ENCODE measurements at places on chromosomes 7 and 10.
A peak's percentile ranks its signal among the peaks of the same experiment; 100 is the strongest.

GRCh38 chr10:121459279-121459621 lies 139.0 kb downstream of the FGFR2 start:
- no peak for DNase-seq

GRCh38 chr7:73560109-73560835 lies 2.8 kb upstream of the BCL7B start:
- peak; percentile 18 for DNase-seq

DNA sequence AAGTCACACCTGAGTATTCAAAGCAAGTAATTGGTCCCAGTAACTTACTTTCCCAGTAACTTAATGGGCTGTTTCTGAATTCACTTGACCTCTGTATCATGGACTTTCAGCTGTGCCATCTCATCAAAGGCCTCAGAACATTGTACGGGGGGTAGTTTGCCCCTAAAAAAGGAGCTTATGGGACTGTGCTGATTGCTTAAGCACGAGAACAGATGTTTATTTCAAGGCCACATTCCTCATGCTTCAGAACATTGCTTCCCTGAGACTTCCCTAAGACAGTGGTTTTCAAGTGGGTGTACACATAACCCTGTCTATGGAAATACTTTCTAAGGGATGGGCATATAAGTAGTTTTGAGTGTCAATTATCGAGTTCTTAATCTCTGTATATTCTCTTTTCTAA lies 26.8 kb downstream of the CALCR start:
- DNase-seq: no peak

- no peak for DNase-seq
These were observed 149.4 kb downstream of the CHCHD3 start for GRCh38 chr7:132932296-132933071.

GRCh38 chr10:101031796-101032636 lies 982 bp downstream of the SFXN3 start:
- DNase-seq: no peak

GRCh38 chr7:110283056-110283455 lies 807.9 kb upstream of the LRRN3 start:
- DNase-seq: no peak

GRCh38 chr7:105028004-105028403 lies 14.0 kb downstream of the KMT2E start:
- DNase-seq: no peak

DNA sequence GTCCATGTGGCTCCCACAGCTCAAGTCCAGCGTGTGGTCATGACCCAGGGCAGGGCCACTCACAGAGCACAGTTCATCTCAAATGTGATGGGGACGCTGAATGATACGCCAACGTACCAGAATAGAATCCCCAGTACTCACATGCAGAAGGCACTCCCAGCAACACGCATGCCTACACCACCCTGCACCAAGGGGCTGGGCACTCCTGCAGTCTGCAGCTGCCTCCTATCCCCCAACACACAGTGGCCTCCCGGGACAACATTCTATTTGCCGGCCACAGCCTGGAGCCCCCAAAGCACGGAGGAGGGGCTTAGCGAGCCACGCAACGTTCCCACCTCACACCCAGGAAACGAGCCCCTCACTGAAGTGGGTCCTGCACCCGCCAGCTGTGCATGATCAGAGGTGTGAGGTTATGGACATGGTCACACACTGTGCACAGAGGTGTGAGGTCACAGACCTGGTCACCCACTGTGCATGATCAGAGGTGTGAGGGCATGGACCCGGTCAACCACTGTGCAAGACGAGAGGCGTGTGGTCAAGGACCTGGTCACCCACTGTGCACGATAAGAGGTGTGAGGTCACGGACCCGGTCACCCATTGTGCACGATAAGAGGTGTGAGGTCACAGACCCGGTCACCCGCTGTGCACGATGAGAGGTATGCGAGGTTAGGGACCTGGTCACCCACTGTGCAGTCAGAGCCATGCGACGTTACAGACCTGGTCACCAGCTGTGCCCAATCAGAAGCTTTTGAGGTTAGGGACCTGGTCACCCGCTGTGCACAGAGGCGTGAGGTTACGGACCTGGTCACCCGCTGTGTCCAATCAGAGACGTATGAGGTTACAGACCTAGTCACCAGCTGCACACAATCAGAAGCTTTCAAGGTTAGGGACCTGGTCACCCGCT lies 182.8 kb downstream of the DIP2C start:
- no peak for DNase-seq

- DNase-seq: no peak
These were observed 506.2 kb upstream of the ZWINT start for GRCh38 chr10:56867236-56867635.

- no peak for DNase-seq
These were observed 213.0 kb downstream of the ABCA13 start for GRCh38 chr7:48384180-48384752.

GRCh38 chr10:22852712-22853353 lies 75.0 kb upstream of the ARMC3 start:
- no peak for DNase-seq

DNA sequence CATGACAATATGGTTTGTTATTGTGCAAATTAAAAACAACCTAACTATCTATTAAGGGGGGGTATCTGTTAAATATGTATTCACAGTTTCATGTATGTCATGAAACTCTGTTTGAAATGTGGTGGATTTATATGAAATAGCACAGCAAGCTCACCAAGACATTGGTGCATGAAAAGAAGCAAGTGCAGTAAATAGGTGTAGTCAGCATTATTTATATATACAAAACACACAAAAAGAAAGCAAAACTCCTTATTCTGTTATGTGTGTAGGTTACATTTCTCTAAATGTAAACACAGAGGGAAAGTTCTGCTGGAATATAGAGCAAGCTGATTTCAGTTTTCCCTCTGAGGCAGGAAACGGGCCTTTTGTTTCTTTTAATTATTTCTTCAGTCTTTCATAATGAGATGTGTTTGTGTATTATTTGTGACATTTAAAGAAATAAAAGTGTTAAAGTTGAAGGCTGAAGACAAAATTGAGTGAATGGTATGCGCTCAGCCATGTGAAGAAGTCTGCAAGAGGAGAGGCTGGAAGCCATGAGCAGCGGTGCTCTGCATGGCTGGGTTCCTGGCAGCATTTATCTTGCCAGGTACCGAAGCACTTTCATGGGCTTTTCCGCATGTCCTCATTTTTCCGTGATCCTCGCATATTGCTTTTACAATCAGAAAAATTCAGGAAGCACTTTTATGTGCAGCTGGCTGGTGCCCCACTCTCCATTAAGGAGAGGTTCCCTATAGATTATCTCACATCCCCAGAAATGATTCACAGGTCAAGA lies 38.5 kb downstream of the GRID1 start:
- DNase-seq: no peak

DNA sequence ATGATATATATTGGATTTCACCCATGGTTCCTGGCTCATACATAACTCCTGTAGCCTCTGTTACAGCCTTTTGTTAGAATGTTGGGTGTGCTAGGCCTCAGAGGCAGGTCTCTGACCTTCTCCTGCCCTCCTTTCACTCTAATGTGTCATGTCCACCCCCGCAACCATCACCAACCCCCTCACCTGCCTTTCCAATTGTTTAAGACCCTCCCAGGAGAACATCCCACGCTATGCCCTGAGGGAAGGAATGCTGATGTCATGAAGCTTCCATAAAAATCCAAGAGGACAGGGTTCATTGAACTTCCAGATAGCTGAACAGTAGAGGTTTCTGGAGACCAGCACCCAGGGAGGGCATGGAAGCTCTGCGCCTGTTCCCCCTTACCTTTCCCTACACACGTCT lies 30.8 kb upstream of the C10orf67 start:
- DNase-seq: no peak

DNA sequence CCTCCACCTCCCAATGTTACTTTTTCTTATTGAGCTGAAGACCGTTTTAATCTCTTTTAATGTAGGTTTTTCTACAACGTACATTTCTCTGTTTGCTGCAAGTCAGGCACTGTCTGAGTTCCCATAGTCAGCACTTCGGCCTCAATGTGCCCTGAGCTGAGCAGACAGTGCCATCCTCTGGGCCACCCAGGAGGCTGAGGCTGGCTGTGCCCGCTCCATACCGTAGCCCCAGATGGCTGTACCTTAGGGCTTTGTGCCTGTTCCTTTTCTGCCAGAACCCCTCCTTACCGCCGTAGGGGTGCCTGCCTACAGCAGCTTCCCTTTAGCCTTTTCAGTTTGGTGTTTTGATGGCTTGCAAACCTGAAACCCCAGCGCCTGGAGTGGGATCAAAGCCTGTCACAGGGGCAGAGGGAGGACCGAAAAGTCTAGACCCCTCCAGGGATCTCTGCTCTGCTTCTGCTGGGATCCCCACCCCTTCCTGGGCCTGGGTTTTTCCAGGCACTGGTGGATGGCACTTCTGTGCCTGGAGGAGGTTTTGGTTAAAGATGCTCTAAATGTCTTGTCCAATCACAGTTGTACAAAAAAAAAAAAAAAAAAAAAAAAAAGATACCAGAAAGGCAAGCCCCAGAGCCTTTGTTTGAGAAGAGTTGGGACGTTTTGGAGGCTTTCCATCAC lies 9.0 kb downstream of the AGAP3 start:
- DNase-seq: no peak

- no peak for DNase-seq
These were observed 54.2 kb downstream of the ELFN1 start for GRCh38 chr7:1724118-1724910.

GRCh38 chr7:29130096-29130495 lies 16.2 kb downstream of the CPVL start:
- no peak for DNase-seq

- DNase-seq: no peak
These were observed 85.1 kb upstream of the KMT2E start for GRCh38 chr7:104928721-104929400.

GRCh38 chr10:93875032-93875358 lies 18.8 kb upstream of the SLC35G1 start:
- no peak for DNase-seq

- DNase-seq: no peak
These were observed 108.8 kb upstream of the GSDME start for GRCh38 chr7:24866004-24866615.

DNA sequence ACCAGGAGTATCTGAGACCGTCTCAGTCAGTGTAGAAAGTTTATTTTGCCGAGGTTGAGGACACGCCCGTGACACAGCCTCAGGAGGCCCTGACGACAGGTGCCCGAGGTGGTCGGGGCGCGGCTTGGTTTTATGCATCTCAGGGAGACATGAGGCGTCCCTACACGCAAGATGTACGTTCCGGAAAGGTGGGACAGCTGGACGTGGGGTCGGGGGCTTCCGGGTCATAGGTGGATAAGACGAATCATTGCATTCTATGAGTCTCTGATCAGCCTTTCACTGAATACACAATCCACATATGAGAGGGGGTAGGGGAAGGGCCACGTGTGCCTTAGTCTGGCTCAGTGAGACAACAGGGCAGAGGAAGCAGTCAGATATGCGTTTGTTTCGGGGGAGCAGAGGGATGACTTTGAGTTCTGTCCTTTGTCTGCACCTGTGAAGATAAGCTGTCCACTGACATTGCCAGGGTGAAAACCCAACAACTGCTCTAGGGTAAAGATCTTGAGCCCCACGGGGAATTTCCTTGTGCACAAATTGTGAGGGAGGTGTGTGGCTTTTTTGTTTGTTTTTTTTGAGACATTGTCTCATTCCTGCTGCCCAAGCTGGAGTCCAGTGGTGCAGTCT lies 66.2 kb downstream of the DNAJB6 start:
- no peak for DNase-seq

Data from NCI-H446 treated with DMSO at 0.1 percent for 48 hours (cell line).